ENCODE measurements at places on chromosomes 11 and 22. TPM values are rescaled to one million over a fixed set of nuclear protein-coding genes. Genes with fewer than 3 reads are reported as not detected.

OSBP2 gene
- 1.3 TPM for total RNA-seq

DNA sequence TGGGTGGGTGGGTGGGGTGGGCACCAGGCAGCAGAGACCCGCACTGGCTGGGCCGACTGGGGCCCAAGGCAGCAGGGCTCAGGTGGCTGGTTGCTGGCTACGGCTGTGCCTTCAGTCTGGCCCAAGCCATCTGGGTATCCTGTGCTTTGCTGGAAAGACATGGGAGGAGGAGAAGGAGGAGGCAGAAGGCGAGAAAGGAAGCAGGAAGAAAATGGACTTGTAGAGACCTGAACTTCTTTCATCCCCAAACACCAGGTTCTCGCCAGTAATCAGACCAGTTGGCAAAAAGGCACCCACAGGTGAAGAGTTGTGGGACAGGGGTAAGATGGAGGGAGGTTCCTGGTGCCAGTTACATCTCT is 78.8 kb downstream of the IGLL1 start:
- no peak for DNase-seq

NPTXR gene
- total RNA-seq = 2.5 TPM

GRCh38 chr11:72352859-72353551 is 81.3 kb downstream of the CLPB start:
- DNase-seq = no peak

- peak; percentile 43 for DNase-seq
Observed at GRCh38 chr11:57514538-57515331, 767 bp downstream of the SLC43A1 start.

GRCh38 chr11:17208257-17208999 is 642 bp upstream of the PIK3C2A start:
- DNase-seq = peak; percentile 27

LARGE2 gene
- 3.6 TPM for total RNA-seq

DNA sequence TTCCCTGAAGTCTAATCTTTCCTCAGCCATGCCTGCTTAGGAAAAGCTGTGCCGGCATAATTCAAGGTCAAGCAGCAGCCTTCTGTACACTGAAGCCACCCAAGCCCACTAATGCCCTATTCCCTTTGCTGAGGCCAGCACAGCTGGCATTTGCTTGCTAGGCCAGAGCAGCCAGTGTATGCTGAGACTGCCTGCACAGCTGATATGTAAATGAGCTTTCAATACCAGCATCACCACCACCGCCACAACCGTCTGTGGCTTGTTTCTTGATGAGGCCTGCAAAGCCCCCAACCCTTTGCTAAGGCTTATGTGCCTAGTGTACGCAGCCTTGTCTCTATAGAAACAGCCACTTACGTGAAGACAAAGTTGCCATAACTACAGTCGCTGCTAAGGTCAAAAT is 56.3 kb upstream of the TNRC6B start:
- no peak for DNase-seq

DNA sequence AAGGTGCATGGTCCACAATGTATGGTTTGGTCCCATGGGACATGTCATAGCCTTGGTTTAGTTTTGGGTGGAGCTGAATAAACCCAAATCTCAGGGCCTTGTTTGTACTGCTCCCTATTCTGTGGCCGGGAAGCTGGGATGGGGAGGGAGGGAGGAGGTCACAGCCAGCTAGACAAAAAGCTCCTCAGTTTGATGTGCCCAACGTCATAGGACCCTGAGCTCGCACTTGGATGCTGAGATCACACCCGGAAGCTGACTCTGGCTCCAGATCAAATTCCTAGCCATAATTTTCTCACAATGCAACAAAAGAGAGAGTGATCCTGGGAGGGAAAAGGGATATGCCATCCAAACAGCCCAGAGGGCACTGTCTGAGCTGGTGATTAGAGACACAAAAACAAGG is 1.5 kb downstream of the HSPB2 start:
- DNase-seq = no peak

FOLH1 gene
- not detected for total RNA-seq

DNA sequence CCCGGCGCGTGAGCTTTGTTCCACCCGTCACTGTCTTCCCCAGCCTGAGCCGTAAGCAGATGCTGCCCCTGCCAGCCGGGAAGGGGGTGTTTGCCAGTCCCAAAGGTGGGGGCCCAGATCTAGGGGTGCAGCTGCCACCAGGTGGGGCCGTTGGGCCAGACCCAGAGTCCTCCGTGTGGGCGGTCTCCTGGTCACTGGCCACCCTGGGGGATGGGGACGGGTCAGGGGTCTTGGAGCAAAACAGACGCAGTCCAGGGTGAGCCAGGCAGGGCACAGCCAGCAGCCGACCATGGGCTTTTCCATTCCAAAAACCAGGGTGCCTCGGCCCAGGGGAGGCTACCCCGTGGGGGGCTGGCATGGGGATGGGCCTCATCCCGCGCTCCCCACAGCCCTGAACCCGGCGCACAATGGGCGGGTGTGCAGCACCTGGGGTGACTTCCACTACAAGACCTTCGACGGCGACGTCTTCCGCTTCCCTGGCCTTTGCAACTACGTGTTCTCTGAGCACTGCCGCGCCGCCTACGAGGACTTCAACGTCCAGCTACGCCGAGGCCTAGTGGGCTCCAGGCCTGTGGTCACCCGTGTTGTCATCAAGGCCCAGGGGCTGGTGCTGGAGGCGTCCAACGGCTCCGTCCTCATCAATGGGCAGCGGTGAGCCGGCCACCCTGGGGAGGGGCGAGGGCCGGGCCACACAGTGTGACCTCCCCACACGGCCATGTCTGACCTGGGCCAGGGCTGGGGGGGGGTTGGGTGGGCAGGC is 3.5 kb downstream of the MUC5B start:
- DNase-seq = no peak

Measured in activated T-cell treated with anti-CD3 and anti-CD28 coated beads, Interleukin-2, amount 50 U/mL, for 4 hours (primary cell).